Pancreas (tissue), 10 donors: ENCODE measurements at places on chromosomes 2 and 18. TPM values are rescaled to one million over a fixed set of nuclear protein-coding genes. Genes with fewer than 3 reads are reported as not detected.

DNA sequence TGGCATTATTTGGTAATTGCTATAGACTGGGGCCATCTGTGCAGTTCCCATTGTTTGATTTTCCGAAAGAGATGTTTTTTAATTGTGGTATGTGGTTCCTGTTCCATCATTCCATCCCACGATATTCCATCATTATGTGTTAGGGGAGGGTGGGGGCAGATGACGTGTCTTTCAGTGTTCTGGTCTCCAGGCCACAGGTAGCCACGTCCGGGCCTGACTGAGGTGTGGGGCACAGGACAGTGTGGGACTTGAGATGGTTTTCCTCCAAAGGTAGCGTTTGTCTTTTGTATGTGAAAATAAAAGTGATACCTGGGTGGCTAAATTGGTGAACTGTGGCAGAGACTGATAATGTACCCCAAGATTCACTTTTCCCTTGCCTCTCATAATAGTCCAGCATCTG, 192.2 kb upstream of the HAAO start:
- no peaks in the 10 kb centered on the region for H3K36me3 ChIP-seq
- no peaks in the 10 kb centered on the region for H3K27me3 ChIP-seq
- no peak overlapping the region for H3K27ac ChIP-seq
- H3K4me1 ChIP-seq = peaks cover 8% of the 10 kb centered on the region
- DNase-seq = no peak

DNA sequence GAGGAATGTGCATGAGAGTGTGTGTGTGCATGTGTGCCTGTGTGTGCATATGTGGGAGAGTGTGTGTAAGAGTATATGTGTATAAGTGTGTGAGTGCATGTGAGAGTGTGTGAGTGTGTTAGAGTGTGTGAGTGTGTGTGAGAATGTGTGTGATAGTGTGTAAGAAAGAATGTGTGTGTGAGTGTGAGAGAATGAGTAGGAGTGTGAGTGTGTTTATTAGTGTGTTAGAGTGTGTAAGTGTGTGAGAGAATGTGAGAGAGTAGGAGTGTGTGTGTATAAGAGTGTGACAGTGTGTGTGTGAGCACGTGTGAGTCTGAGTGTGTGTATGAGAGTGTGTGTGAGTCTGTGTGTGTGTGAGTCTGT, 21.2 kb downstream of the GYPC start:
- H3K27me3 ChIP-seq = no peaks in the 10 kb centered on the region
- no peak overlapping the region for H3K27ac ChIP-seq
- DNase-seq = no peak

- no peaks in the 10 kb centered on the region for H3K4me1 ChIP-seq
- no peak for DNase-seq
- no peaks in the 10 kb centered on the region for H3K36me3 ChIP-seq
- H3K27me3 ChIP-seq = no peaks in the 10 kb centered on the region
- no peak overlapping the region for H3K27ac ChIP-seq
These were observed 93.0 kb upstream of the KLHL29 start for GRCh38 chr2:23292024-23292423.

- DNase-seq = no peak
- H3K36me3 ChIP-seq = no peaks in the 10 kb centered on the region
- H3K4me3 ChIP-seq = no peak overlapping the region
- no peaks in the 10 kb centered on the region for H3K4me1 ChIP-seq
These were observed 137.7 kb downstream of the PXDN start for GRCh38 chr2:1606421-1607235.

LAMA3 gene
- 2.1 TPM for polyA plus RNA-seq
